ENCODE measurements at places on chromosomes 5 and 9.

GRCh38 chr5:89292487-89292886 is 409.5 kb upstream of the MEF2C start:
- DNase-seq = no peak

DNA sequence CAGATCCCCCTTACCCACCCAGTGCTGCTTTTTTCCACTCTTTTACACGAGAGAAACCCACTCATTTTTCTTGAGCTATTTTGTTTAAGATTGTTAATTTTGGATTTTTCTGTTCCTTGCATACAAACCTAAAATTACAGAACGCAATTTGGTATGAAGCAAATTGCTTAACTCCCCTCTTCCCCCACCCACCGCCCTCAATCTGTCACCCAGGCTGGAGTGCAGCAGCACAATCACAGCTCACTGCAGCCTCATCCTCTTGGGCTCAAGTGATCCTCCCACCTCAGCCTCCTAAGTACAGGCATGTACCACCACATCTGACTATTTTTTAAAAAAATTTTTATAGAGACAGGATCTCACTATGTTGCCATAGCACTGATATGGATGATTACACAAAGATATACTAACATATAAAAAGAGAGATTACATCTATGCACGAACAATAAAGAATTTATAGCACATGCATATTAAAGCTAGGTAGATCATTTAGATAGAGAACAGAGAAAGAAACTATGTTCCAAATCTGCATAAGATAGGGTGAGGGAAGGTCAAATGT is 203.6 kb downstream of the PIK3R1 start:
- no peak for DNase-seq

- no peak for DNase-seq
Observed at GRCh38 chr9:137820161-137820855, 57.3 kb upstream of the CACNA1B start.

DNA sequence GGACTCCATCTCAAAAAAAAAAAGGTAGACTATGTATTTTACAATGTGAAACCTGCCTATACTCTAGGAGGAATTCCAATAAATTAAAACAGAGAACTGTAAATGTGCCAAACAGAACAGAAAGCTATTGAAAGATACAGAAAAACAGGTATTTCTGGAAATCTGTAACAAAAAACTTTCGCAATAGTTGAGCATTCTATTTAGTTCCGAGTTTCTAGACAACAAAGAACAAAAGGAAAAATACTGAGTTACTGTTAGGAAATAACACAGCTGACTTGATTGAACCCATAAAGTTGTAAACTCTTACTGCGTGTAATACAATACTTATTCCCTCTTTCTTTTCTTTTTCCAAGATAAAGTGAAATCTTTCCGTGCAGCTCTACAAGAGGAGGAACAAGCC is 18.6 kb downstream of the DIMT1 start:
- no peak for DNase-seq

DNA sequence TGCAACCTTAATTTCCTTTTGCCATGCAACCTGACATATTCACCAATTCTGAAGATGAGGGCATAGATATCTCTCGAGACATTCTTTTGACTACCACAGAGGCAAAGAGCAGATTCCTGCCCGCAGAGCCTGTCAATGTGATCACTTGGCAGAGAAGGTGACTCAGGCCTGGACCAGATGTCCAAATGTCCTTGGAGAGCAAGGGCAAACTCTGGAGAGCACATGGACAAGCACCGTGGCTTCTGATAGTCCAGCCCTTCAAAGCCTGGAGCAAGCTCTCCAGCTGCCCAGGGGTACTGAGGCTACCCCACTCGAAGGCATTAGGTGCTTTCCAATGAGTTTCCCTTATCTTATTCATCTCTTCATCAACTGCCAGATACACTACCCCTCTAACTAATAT is 50.4 kb upstream of the ALDH1B1 start:
- DNase-seq = no peak

DNA sequence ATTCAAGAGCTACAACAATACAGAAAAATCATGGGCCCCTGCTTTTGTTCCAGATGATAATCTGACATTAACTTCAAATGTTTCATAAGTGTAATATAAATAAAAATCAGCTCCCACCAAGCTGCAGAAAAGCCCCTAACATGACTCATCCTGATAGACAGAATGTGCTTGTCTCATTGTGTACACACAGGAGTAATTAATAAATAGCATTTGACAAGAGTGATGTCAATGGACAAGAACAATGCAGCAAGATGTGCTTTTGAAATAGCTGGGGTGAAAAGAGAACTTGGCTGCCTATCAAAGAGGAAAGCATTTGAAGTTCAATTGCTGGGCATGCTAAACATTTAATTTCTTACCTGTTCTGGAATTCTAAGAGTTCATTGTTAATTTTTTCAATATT is 79.2 kb downstream of the DNAH5 start:
- no peak for DNase-seq

DNA sequence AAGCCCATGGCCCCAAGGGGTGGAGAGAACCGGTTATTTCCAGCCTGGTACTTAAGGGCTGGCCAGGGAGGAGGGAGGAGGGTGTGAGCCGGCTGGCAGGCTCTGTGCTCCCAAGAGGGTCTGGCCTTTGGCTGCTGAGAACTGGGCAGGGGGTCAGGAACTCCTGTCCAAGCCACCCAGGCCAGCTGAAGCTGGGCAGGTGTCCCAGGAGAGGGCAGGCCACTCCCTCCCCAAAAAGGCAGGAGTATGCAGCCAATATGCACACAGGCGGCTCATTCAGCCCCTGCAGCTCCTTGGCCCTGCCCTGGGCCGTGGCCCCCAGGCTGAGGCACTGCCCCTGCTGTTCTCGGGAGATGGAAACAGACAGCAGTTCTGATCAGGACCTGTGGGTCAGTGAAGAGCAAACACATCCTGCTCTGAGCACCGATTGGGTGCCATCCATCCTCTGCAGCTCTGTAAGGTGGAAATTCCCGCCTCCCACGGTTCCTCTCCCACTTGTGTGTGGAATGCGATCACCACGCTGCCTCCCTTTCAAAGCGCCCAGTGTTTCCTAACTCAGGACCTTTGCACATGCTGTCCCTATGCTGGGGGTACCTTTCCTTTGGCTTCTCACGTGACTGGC is 17.1 kb upstream of the KIF12 start:
- DNase-seq = no peak

DNA sequence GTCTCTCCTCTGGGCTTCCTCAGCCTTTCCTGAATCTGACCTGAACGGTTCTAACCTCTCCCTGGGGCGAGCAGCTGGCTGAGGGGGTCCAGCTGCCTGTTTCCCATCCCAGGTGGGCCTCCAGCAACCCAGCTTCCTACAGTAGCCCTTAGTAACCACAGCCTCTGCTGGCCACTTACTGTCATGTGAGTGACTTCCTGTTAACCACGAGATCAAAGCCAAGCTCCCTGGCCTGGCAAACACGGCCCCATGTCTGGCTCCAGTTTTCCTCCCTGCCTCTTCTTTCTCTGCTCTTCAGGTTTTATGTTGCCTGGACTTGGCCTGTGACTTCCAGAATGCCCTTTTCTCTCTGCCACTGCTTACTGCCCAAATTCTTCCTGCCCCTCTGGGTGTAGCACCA is 47.2 kb upstream of the DAB2IP start:
- no peak for DNase-seq

DNA sequence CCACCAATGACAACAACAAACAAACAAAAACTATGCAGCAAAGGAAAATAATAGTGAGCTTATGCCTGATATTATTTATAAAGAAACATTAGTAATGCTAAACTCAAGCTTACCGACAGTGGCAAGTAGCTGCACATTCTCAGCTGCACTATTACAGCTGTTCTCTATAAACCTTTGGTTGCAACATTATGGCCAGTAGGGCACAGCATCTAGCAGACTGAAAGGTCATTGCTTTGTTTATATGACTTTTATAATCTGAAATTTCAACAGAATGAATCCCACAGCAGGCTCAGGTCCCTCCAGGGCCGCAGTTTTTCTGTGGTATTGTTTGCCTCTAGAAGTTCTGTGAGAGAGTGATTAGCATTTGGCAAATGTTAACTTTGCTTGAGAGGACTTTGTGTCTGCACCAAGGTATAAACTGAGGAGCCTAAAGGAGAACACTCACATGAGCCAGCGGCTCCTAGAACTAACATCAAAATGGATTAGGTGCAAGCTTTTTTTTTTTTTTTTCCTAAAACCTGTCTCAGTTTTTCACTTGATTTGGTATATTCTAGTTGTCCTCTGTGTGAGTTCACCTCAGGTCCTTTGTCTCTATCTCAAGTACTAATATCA is 58.3 kb downstream of the IZUMO3 start:
- DNase-seq = no peak

- no peak for DNase-seq
Observed at GRCh38 chr9:135198586-135199285, 111.3 kb downstream of the OLFM1 start.

Data from Jurkat, Clone E6-1 (cell line).